PC-9 (cell line): ENCODE measurements at places on chromosomes 3 and 15. TPM values are rescaled to one million over a fixed set of nuclear protein-coding genes. Genes with fewer than 3 reads are reported as not detected.

DNA sequence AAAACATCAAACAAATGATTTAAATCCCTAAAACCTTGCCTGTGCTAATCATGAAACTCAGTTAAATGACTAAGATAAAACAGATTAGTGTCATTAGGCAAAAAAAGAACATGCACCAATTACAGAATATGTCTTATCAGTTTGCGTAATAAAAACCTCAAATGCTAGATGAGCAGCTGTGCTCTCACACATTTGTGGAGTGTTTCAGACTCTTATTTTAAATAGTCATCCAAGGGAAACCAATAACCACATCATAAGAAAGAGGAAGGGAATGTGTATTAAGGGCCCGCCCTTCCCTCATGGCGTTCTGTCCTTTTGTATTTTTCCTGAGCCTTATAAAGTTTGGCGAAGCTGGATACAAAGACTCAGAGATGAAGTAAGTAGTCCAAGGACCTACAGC is 6.6 kb downstream of the SAMMSON start:
- DNase-seq = no peak
- no peaks in the 10 kb centered on the region for H3K36me3 ChIP-seq
- H3K4me1 ChIP-seq = no peaks in the 10 kb centered on the region
- H3K27ac ChIP-seq = no peak overlapping the region
- no peak overlapping the region for H3K4me3 ChIP-seq

CLEC3B gene
- total RNA-seq = not detected in 2 replicates

KIF23 gene
- 78.7 and 100 TPM in 2 replicates for total RNA-seq

DNA sequence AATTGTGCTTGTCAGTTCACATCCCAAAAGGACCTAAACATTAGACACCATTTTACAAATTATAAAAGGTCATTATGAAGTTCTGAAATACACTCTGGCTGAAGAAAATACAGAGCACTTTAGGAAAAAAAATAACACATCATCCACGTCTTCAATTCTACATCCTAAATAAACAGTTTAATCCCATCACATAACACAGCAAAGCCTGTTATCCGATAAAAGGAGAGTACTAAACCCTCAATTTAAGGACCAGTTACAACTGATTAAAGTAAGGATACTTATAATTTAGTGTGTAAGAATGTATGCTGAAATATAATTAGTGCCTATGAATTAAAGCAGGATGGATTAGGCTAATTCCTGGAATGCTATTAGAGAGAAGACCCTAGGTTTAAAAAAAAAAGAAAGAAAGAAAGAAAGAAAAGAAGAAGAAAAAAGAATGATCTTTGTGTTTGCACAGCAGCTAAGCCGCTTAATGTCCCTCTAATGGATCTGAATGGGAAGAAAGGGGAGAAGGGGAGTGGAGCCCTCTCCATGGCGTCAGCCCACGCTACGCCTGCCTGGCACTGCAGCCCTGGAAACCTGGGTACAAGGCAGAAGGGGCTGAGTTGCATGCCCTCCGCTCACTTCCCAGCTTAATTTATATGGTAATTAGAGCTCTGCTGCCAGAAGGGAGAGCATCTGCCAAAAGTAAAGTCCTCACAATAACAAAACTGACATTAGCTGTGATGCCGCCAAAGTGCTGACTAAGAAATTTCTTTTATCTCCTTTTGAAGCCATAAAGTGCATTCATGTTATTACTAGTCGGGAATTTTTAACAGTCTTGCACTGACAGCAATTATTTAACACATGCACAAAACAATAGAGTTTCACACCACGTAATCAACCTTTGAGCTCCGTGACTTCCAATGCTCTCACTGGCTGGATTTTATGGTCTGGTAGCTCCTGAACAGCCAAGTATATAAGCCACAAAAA is 90.0 kb downstream of the FSIP1 start:
- H3K27me3 ChIP-seq = no peaks in the 10 kb centered on the region
- H3K4me1 ChIP-seq = no peaks in the 10 kb centered on the region
- H3K27ac ChIP-seq = no peak overlapping the region
- no peak overlapping the region for H3K4me3 ChIP-seq
- no peaks in the 10 kb centered on the region for H3K36me3 ChIP-seq

ASB14 gene
- not detected in 2 replicates for total RNA-seq

- no peak overlapping the region for H3K27ac ChIP-seq
- 0 out of 2 replicates have a peak, but pooled peaks cover 4% of the 10 kb centered on the region for H3K27me3 ChIP-seq
- no peaks in the 10 kb centered on the region for H3K4me1 ChIP-seq
Observed at GRCh38 chr15:47755941-47756340, 38.6 kb downstream of the SEMA6D start.

- no peaks in the 10 kb centered on the region for H3K4me1 ChIP-seq
- H3K27ac ChIP-seq = no peak overlapping the region
- peaks cover 10% of the 10 kb centered on the region; the same call in 1 of the 2 replicates for H3K27me3 ChIP-seq
- no peak for DNase-seq
Observed at GRCh38 chr15:26873846-26874245, 7.0 kb downstream of the GABRA5 start.

NPRL2 gene
- 24.1 and 25.4 TPM in 2 replicates for total RNA-seq

DNA sequence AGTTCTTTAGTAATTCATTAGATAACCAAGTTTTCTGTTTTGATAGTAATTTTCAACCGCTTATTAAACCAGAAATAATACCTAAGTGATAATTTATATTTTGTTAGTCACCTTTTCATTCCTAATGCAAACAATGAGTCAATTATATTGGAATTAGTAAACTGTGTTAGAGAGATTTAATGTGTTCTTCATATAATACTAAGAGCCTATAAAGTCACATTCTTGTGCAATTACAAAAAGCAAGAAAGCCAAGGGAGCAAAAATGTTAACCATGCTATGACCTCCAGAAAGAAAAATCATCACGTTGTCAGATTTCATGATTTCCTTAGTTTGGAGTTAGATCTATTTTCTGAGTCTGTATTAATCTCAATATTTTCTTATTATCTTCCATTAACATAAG is 108.8 kb upstream of the SAMMSON start:
- H3K4me3 ChIP-seq = no peak overlapping the region
- H3K36me3 ChIP-seq = no peaks in the 10 kb centered on the region
- peaks cover 23% of the 10 kb centered on the region for H3K4me1 ChIP-seq
- no peaks in the 10 kb centered on the region for H3K27me3 ChIP-seq
- no peak for DNase-seq
- H3K27ac ChIP-seq = peak overlapping the region; percentile 43

- no peaks in the 10 kb centered on the region for H3K4me1 ChIP-seq
- H3K36me3 ChIP-seq = no peaks in the 10 kb centered on the region
- no peak for DNase-seq
- no peak overlapping the region for H3K4me3 ChIP-seq
Observed at GRCh38 chr15:57735431-57735830, 28.9 kb downstream of the POLR2M start.

MOBP gene
- not detected in 2 replicates for total RNA-seq

GRCh38 chr3:107128946-107129345 is 248.3 kb upstream of the CCDC54 start:
- H3K27me3 ChIP-seq = no peaks in the 10 kb centered on the region
- no peak overlapping the region for H3K27ac ChIP-seq
- no peak for DNase-seq
- no peaks in the 10 kb centered on the region for H3K4me1 ChIP-seq
- no peaks in the 10 kb centered on the region for H3K36me3 ChIP-seq

DNA sequence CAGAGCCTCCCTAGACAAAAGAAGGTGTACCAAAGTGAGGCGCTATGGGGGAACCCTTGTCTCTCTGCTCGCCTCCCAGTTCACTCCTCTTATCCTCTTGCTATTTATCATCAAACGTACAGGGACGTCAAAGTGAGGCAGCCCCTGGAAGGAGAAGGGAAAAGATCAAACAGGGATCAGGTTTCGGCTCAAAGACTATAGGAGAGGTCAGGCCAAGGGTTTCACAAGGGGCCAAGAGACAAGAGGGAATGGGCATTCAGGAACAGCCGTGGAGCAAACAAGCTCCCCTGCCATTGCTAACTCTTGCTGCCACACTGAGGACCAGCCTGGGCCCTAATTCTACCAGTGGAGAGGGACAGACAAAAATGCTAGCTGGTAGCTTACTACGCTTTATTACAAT is 168.7 kb downstream of the GREM1 start:
- no peaks in the 10 kb centered on the region for H3K27me3 ChIP-seq
- no peak overlapping the region for H3K27ac ChIP-seq
- H3K4me1 ChIP-seq = no peaks in the 10 kb centered on the region
- H3K36me3 ChIP-seq = no peaks in the 10 kb centered on the region

DNA sequence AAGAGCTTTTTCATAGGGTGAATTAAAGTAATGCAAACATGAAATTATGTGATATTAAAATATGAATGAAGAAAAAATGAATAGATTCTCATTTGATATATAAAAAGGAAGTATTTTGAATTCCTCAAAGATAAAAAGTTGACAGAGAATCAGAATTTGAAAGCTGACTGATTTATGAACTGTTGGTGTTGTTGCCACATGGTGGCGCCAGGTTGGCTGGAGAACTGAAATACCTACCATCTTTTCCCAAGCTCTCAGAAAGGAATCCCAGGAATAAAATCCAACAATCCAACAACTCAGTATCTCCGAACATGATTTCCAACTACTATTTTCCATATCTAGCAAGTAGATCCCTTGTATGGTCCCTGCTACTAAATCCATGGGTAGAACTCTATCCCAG is 3.1 kb downstream of the MYRIP start:
- no peaks in the 10 kb centered on the region for H3K4me1 ChIP-seq
- DNase-seq = no peak
- no peaks in the 10 kb centered on the region for H3K36me3 ChIP-seq
- no peak overlapping the region for H3K4me3 ChIP-seq
- no peak overlapping the region for H3K27ac ChIP-seq
- H3K27me3 ChIP-seq = 0 out of 2 replicates have a peak, but pooled peaks cover 3% of the 10 kb centered on the region
